CD4-positive, alpha-beta T cell treated with Interleukin-2 at 100 ng/mL for 4 hours (primary cell): ENCODE measurements at places on chromosomes 4 and X.

- DNase-seq: no peak
These were observed 15.4 kb downstream of the SORCS2 start for GRCh38 chr4:7207628-7208231.

- no peak for DNase-seq
These were observed 105.8 kb upstream of the DCLK2 start for GRCh38 chr4:149972407-149972806.

DNA sequence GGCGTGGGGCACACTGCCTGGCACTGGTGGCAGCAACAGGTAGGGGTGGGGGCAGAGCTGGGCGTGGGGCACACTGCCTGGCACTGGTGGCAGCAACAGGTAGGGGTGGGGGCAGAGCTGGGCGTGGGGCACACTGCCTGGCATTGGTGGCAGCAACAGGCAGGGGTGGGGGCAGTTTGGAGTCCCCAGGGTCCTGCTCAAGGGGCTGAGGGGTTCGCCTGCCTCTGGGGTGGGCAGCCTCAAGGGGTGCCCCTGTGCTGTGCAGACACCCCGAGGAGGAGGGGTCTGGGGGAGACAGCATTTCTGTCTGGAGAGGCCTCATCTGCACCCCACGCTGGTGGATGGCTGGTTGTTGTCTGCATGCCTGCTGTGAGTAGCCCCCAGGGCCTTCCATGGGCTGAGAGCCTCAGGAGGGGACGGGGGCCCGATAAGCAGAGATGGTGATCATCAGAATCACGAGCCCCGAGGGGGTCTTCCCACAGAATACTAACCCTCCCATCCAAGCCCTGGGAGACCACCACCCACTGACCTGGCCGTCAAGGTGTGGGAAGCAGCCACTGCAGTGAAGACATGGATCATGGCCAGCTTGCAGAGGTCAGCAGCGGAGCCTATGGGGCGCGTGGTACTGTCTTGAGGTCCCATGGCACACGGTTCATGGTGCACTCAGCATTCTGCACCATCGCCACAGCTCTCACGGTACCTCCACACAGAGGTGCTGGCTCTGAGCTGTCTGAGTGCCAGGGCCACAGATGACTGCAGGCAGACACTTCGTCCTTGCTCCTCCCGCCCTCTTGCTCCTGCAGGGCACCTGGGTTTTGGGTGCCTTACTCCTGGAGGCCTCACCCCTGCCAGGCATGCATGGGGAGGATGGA, 21.5 kb downstream of the NAT8L start:
- DNase-seq: no peak

GRCh38 chr4:37749398-37749988, 63.3 kb upstream of the RELL1 start:
- no peak for DNase-seq

- no peak for DNase-seq
These were observed 5.0 kb upstream of the RP2 start for GRCh38 chrX:46831765-46832327.

- no peak for DNase-seq
These were observed 393.4 kb upstream of the NDST3 start for GRCh38 chr4:117640836-117641235.

DNA sequence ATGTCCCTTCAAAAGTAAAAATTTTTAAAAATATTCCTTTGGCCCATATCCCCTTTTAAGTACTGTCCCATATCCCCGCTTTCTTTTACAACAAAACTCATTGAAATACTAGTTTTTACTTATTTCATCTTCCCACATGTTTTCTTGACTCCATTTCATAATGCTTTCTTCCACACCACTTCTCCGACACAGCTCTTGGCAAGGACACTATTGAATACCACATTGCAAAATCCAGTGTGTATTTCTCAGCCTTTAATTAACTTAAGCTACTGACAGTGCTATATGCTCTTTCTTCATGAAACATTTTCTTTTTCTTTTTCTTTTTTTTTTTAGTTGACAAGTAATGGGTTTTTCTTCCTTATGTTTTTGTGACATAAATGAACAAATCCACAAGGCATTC, 28.8 kb downstream of the PRDM8 start:
- no peak for DNase-seq

DNA sequence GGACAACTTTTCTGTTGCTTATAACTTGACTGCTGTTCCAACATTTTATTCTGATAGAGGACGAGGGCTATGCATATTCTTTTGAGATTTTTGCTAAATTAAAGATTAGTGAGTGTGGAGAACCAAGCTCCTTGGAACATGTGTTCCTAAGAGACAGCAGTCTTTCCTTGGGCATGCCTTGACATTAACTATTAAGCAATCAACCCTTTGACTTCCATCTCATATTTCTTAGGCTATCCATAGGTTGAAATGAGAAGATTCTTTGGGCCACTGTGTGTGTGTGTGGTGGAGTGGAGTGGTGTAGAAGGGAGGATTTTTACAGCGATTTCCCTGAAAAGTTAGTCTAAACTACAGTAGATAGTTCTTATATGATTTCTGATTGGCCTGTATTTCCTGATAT, 127.4 kb upstream of the POF1B start:
- DNase-seq: no peak

GRCh38 chr4:153798901-153799693, 10.2 kb upstream of the SFRP2 start:
- no peak for DNase-seq

DNA sequence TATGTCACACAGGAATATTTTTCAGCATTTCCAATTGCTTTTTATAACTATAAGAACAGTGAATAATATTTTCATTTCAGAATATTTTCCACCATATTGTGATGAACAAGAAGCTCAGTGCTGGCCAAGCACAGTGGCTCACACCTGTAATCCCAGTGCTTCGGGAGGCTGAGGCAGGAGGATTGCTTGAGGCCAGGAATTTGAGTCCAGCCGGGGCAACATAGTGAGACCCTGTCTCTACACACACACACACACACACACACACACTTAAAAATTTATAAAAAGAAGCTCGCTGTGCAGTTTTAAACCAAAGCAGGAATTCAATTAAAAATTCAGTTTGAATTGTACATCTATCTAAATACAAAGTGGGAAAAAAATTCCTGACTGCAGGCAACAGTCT, 3.2 kb downstream of the ZFYVE28 start:
- no peak for DNase-seq

- DNase-seq: no peak
These were observed 42.8 kb upstream of the TRIM2 start for GRCh38 chr4:153161226-153161963.

DNA sequence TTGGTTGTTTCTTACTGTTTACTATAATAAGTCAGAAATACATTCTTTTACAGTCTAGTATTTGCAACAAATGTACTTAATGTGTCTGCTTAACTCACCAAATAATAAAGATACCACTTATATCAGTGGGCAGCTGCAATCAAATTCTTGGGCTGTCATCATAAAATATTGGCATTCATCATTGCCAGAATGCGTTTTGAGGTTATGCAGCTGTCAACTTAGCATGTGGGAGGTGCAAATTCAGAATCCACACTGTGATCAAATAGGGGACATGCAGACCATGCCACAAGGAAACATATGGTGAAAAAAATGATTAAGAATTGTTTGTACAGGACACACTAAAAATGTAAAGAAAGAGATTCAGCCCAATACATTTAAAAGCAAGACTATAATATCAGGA, 86.5 kb downstream of the HCCS start:
- DNase-seq: no peak

- no peak for DNase-seq
These were observed 41.6 kb downstream of the HMX1 start for GRCh38 chr4:8830056-8830455.

- DNase-seq: no peak
These were observed 207.4 kb upstream of the JADE1 start for GRCh38 chr4:128601991-128602695.

GRCh38 chrX:38275615-38276014, 51.7 kb downstream of the RPGR start:
- DNase-seq: no peak

DNA sequence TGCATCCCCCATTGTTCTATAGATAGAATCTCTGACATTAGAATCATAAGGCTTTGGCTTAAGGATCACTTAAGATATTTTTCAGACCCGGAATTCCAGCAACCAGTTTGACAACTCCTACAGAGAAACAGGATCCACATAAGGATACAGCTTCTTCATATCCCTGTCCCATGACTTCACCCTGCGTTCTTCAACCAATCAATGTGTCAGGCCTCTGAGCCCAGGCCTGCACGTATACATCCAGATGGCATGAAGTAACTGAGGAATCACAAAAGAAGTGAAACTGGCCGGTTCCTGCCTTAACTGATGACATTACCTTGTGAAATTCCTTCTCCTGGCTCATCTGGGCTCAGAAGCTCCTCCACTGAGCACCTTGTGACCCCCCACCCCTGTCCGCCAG, 85.1 kb downstream of the MFAP3L start:
- no peak for DNase-seq

- no peak for DNase-seq
These were observed 147.7 kb downstream of the RASL11B start for GRCh38 chr4:53009824-53010223.

- no peak for DNase-seq
These were observed 56.4 kb downstream of the ABCG2 start for GRCh38 chr4:88102026-88102425.

GRCh38 chr4:1227816-1228215, 21.1 kb downstream of the CTBP1 start:
- no peak for DNase-seq

GRCh38 chr4:119130365-119131065, 5.1 kb upstream of the MYOZ2 start:
- no peak for DNase-seq

DNA sequence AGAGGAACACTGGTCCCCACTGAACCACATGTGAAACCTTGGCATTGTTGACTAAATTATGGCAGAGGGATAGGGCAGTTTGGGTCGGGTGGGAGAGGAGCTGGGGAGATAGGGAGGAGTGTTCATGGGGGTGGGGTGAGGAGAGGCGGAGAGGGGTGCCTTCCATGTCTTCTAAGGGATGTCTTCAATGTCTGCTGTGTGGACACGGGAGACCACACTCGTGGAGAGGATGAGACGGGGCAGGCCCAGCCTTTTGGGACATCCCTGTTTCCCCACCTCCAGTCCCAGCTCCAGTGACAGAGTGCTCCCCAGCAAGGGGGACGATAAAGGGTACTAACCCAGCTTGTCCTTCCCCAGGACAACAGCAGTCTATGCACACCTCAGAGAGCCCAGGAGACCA, 146.4 kb upstream of the MAMLD1 start:
- DNase-seq: no peak

GRCh38 chr4:124684301-124684700, 28.2 kb downstream of the ANKRD50 start:
- DNase-seq: no peak

DNA sequence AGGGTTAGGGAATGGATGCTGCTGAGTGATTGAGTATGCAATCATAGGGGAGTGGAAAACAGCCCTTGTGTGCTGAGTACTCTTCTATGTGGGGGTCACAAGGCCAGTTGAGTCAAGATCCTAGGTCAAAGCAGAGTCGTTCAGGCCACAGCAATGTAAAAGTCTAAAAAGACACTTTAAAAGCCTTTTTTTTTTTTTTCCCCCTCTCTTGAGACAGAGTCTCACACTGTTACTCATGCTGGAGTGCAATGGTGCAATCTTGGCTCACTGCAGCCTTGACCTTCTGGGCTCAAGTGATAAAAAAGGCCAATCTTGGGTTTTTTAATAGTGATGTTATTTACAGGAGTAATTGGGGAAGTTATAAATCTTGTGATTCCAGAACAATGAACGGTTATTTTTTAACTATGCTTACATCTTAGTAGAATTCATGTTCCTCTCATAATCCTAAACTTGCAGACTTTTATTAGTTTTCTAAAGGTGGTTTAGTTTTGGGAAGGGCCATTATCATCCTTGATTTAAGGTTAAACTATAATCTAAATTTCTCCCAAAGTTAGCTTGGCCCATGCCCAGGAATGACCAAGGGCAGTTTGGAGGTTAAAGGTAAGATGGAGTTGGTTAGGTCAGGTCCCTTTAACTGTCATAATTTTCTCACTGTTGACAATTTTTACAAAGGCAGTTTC, 82.2 kb upstream of the BMP2K start:
- DNase-seq: no peak

- DNase-seq: no peak
These were observed 223.0 kb upstream of the EPHA5 start for GRCh38 chr4:65893271-65893670.

GRCh38 chrX:86806786-86807185, 658.5 kb downstream of the DACH2 start:
- no peak for DNase-seq

- no peak for DNase-seq
These were observed 391.5 kb upstream of the IGFBP7 start for GRCh38 chr4:57501720-57502119.

- no peak for DNase-seq
These were observed 145.9 kb upstream of the NOCT start for GRCh38 chr4:138869631-138870030.

GRCh38 chr4:101355767-101356702, 8.7 kb upstream of the PPP3CA start:
- DNase-seq: no peak

GRCh38 chrX:78331708-78332107, 4.3 kb upstream of the CYSLTR1 start:
- no peak for DNase-seq

GRCh38 chrX:16060252-16060651, 63.1 kb upstream of the GRPR start:
- DNase-seq: no peak

GRCh38 chr4:85952972-85953650, 406.7 kb downstream of the MAPK10 start:
- no peak for DNase-seq

GRCh38 chrX:4091046-4091760, 377.8 kb upstream of the PRKX start:
- no peak for DNase-seq

GRCh38 chr4:27059446-27059845, 198.8 kb downstream of the STIM2 start:
- DNase-seq: no peak

DNA sequence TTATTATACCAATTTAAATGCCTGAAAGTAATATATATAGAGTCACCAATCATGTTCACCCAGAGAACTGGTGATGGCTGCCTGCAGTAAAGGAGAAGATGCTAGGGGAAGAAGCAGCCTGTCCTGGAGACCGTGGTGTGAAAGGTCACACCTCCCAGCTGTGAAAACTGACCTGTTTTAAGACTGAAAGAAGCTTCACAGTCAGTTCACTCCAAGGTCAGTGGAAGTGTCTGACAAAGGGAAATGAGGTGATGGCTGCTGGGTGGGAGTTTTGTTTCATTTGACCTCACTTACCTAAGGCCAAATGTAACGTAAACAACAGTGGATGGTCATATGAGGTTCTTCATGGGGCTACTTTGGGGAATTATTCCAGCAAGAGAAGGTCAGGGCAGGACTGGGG, 352.1 kb upstream of the GATB start:
- DNase-seq: no peak

DNA sequence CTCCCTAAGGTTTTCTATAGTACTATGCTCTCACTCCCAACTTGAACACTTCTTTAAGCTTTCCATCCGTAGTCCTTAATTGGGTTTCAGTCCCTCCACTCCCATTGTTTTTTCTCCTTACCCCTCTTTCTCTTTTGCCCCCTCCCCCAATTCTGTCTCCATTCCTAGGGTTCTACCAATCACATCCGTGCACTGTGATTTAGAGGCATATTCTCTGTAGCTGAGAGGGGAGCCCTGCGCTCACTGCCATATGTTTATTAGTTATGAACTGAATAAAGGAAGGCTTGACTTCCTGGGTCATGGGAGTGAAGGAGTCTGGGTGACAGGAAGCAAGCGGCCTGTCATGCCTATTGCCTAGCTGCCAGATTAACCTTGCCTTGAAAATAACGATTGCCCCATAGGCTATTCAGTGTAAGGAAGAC, 471 bp downstream of the MCTS1 start:
- DNase-seq: peak; percentile 40

GRCh38 chr4:56575820-56576429, 70.3 kb downstream of the ARL9 start:
- peak; percentile 37 for DNase-seq
